ENCODE measurements at places on chromosomes 1 and 21. TPM values are rescaled to one million over a fixed set of nuclear protein-coding genes. Genes with fewer than 3 reads are reported as not detected.

DNA sequence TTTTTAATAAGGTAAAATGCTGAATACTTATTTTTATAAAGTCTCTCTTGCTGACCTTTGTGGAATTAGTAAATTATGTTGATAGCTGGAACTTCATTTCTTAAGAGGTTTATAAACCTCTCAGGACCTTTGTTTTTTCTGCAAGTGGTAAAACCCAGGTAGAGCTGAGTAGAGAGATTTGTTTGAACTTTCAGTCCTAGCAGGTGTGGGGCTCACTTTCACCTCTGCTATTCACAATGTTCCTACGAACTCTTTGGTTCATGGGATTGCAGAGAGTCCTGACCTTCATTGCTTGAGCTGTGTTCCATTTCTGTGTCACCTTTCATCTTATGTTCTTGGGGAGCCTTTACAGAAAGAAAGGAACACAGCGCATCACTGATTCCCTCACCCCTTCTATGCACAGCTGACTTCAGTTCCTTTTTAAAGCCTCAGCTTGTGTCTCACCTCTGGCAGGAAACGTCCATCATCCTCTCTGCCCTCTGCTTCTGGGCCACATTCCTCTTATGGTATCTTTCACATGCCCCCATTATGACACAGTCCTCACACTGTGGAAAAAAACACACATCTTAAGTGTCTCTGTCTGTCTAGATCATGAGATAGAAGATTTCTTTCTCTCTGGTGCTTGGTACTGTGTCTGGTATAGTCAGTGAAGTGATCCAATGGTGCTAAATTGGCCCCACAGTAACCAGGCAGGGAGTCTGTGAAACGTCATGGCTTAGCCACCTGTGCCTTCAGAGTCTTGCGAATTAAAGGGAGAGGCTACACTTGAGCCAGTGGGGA, 262.5 kb upstream of the B3GALT2 start:
- DNase-seq = no peak

- no peak for DNase-seq
These were observed 47.7 kb downstream of the ZNF644 start for GRCh38 chr1:90973897-90974798.

DNA sequence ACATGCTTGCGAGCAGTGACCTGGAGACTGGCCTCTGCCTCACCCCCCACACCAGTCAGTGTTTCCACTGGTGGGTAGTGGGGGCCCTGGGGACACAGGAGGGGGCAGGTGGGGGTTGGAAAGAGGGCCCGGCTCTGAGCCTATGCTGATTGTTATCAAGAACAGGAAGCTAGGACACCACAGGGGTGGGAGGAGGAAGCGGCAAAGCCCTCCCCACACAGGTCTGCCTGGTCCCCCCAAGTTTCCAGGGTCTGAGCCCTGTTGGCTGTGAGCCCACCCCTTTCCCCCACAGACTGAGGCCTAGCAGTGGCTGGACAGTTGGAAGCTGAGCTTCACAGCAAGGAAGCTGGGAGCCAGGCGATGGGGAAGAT, 1.6 kb upstream of the PTPN7 start:
- no peak for DNase-seq

GRCh38 chr1:241714321-241715218, 62.5 kb downstream of the WDR64 start:
- DNase-seq = no peak

GRCh38 chr1:38327559-38327973, 281.0 kb upstream of the POU3F1 start:
- no peak for DNase-seq

- DNase-seq = no peak
These were observed 195.1 kb downstream of the HHAT start for GRCh38 chr1:210523830-210524229.

DNA sequence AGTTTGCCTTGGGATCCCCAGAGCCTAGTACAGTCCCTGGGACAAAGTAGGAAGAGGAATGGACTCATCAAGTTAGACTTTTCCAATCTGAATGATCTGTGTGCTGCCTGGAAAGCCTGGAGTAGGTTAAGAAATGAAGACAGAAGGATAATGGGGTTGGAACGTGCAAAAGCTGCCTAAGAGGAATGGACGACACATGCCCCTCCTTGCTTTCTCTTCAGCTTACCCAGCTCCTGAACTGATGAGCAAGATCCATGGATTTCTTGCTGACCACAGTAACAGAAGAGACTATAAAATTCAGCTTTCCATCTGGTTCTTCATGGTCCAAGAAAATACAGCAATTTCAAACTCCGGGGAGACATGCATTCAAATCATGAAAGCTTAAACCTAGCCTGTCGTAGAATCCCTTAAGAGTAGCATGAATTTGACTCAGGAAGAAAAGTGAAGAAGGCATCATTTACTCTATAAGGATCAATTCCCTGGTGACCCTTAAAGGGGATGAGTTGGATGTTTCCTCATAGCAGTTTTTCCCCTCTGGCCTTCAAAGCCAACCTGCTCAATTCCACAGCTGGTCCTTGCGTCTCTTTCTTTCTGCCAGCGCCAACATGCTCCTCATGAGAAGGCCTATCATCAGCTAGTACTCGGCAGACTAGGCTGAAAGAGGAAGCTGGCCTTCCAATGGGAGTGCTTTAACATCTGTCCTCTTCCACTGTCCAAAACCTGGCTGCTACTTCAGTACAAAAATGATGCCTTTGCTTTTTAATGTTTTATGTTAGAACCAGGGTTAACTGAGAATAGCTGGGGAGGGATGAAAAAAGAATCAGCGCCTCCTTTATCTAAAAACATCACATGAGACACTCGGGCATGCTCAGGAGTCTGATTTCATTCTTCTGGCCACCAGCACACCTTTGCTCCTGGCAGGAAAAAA, 5.7 kb upstream of the PEF1 start:
- no peak for DNase-seq

- no peak for DNase-seq
These were observed 199.7 kb downstream of the GRIK3 start for GRCh38 chr1:36834586-36834985.

DNA sequence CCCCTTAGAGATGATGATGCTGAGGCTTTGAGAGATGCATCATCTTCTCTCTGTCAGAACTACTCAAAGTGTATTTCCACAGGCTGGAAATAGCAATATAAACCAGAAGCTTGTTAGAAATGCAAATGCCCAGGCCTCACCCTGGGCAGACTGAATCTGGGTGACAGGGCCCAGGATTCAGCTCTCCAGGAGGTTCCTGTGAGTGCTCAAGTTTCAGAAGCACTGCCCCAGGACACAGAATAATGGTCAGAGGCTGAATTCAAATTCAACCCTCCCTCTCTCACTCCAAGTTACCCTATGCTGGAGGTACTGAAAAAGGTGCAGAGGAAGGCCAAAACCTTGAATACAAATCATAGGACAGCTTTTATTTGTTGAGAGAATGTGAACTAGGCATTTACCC, 98.5 kb upstream of the NGF start:
- no peak for DNase-seq

- DNase-seq = no peak
These were observed 70.4 kb upstream of the LYST start for GRCh38 chr1:235937123-235937522.

DNA sequence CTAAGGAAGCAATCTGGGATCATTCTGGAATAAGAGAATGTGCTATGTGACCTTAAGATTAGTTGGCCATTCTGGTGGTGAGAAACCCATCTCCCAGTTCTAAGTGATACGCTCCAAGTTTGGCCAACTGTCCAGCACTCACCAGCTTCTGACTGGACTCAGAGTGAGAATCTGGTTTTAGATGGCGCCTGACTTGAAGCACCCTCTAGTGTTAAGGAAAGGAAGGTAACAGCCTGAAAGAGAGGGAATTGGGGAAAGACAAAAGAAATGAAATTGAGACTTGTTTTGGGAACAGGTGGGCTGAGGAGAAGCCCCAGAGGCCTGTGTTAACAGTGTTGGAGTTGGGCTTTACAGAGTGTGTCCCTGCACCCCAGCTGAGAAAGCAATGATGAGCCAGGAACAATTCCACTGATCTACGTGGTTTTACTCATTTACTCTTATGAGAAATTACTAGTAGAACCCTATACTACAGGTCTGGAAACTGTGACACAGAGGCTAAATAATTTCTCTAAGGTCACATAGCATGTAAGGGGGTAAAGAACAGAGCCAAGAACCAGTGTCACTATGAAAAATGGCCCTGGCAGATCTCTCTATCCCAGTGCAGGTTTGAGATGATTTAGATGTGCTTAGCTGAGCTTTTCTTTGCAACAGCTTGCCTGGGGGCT, 9.3 kb upstream of the FCAMR start:
- DNase-seq = no peak

DNA sequence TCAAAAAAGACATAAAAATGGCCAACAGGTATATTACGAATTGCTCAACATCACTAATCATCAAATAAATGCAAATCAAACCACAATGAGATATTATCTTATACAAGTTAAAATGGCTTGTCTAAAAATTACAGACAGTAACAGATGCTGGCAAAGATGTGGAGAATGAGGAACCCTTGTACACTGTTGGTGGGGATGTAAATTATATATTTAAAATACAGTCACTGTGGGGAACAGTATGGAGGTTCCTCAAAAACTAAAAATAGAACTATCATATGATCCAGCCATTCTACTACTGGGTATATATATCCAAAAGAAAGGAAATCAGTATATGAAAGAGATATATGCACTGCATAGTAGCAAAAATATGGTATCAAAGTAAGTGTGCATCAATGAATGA, 1037.2 kb upstream of the B3GALT2 start:
- DNase-seq = no peak

- no peak for DNase-seq
These were observed 20.5 kb downstream of the SSBP3 start for GRCh38 chr1:54385727-54386022.

Gene GPR25
- total RNA-seq = not detected

Gene FMO1
- total RNA-seq = not detected

Gene KRTAP10-4
- not detected for total RNA-seq

Gene AMY1A
- not detected for total RNA-seq

Gene SLC9C2
- total RNA-seq = 0.12 TPM

Gene FLG2
- total RNA-seq = not detected

Gene NMNAT2
- 39.7 TPM for total RNA-seq

Gene PODN
- total RNA-seq = 62.4 TPM
